NCI-H226 (cell line): ENCODE measurements at places on chromosomes 16 and 17.
A peak's percentile ranks its signal among the peaks of the same experiment; 100 is the strongest.

GRCh38 chr16:51156807-51157200 is 5.7 kb upstream of the SALL1 start:
- DNase-seq: no peak

- no peak for DNase-seq
These were observed 4.9 kb downstream of the SHISA9 start for GRCh38 chr16:12906271-12906670.

DNA sequence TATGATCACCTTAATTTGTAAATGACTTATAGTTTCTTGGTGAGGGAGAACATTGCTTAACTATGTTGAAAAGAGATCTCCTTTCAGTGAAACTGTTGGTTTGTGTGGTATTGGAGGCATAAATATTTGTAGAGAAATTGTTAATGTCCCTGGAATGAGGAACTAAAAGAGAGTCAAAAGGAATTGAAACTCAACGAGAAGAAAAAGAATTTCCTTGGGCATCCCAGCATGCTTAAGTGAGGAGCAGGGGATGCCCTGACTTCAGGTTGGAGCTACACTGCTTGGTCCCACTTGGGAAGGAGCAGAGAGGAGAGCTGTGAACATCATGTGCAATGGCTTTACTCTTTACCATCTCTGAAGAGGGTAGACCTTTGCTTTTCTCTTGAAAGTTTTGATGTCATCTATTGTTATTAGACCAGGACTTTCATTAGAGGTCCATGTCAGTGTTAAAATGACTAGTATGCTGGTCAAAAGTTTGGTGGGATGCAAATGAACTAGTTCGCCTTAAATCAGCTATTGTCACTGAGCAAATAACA is 21.7 kb downstream of the KRT23 start:
- DNase-seq: peak; percentile 56

DNA sequence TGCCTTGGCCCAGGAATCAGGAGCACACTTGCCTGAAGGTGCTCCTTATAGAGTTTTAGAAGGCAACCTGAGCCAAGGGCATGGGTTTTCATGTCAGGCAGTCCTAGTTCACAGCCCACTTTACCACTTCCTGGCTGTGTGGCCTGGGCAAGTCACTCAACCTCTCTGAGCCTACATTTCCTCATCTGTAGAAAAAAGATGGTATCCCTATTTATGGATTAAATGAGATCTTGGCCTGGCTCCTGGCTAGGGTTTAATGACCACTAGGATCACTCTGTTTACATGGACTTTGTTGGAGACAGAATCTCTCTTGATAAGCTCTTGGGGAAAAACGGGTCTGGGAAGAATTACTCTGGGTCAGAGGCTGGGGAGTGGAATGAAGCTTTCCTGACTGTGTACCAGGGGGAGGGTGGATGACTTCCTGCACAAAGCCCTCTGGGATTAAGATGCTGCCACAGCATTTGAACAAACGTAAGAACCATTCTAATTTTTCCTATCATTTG is 2.3 kb downstream of the MT2A start:
- DNase-seq: no peak

DNA sequence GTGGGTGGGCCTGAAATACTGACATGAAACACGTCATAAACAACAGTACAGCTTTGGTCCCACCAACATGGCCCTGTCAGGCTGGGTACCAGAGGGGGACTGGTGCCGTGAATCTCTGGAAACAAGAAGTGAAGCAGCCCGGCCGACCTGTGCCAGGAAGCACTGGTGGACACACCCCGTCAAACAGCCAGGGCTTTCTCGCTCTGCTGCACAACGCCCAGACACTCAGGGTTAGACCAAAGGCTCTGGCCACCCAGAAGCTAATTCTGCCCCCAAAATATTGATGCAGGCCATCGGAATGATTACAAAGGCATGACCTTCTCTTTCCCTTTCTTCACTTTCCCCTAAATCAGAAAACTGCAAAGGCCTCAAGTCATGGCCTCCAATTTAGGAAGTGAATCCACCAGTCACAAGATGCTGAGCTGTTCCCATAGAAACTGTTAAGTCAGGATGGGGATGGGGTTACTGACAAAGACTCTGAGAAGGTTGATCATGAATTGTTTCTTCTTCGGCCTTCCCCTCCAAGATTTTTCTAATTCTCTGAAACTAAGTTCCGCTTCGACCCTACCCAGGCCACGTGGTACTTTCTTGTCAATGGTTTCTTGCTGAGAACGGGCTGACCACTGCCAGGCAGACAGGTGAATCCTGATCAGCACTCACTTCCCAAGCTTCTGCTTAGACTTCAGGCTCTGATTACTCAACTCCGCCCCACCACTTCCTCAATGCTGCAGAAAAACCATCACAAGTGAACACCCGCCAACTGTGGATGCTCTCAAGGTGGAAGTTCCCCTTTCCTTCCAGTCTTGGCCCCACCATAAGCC is 6.7 kb downstream of the PITPNA start:
- no peak for DNase-seq

DNA sequence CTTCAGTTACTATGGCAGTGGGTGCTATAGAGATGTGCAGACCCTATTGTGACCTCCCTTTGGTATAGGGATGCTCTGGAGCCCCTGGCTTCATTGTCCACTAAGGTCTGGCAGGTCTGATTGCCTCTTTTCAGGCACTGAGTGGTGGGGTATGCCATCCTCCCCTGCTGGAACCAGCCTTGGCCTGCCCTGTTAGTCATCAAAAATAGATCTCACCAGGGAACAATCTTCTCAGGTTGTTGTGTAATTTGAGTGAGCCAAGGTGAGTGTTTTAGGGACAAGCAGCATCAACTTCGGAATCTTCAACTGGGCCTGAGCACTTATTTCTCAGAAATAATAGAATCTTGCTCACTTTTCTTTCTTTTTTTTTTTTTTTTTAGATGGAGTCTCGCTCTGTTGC is 19.6 kb downstream of the HMOX2 start:
- peak; percentile 32 for DNase-seq

DNA sequence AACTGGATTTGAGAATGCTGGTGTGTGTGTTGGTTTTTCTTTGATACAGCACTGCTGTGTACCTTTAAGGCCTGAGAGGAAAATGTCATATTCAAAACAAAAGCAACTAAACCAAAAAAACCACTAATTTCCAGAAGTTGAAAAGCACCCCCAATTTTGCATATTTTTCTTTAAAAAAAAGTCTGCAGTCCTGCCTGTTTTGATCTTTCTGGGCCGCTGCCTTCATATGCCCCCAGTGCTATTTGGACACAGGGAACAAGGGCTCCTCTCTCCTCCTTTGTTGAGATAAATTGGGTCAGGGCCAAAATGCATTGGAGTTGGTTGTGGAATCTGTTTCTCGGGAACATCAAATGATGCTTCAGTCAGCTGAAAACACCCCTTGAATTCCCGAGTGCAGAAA is 26.9 kb downstream of the GPT2 start:
- no peak for DNase-seq
